ENCODE measurements at places on chromosomes 2 and 18.

- peak; percentile 58 for DNase-seq
These were observed 31.1 kb downstream of the UGP2 start for GRCh38 chr2:63872571-63873328.

GRCh38 chr2:239157269-239157668, 243.6 kb downstream of the HDAC4 start:
- DNase-seq, result no peak

DNA sequence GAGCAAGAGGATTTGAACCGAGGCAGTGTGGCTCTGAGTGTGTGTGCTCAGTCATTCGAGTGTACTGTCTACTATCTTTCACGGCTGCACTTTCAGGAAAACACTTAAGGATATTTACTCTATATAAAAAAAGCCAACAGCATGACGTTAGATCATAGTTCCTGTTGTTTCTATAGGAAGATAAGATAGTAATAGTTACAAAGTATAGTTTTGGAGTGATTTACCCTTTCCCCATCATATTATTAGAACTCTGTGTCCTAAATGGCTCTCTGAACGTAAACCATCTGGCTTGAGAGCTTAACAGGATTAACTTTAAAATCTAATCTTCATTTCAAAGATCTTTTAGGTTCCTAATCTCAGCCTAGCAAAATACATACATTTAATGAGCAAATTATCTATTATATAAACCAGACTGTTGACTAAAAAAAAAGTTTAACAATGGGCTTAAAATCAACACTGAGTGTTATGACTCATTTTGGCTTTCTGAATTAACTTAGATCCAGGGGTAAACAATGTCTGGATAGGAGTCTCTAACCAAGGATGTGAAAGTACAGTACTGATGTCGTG, 150.3 kb upstream of the DNMT3A start:
- DNase-seq, result peak; percentile 84

DNA sequence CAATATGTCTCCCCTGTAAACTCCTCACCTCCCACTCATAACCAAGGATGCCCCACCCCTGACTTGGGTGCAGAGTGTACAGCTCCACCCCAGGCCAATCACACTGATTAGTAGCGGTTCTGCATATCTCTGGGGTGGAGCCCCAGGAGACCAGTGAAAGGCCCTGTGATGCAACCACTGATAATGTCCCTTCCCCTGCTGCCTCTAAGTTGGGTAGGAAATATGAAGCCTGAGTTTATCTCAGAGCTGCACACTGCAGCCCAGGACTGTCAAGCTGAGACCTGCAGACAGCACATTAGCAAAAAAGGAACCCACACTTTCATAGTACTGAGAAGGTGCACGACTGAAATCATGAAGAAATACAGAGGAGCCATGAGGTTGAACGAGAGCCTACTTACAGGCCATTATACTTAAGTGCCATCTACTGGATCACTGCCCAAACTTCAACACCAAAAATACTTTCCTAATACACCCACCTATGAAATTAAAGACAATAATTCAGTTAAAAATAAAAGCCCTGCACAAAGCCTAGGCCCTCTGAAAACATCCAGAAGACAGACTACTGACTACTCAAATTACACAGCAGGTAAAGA, 455.4 kb upstream of the LRRTM4 start:
- DNase-seq, result no peak

Data from fibroblast of the aortic adventitia (primary cell).